ENCODE measurements at places on chromosomes 5 and 9.

DNA sequence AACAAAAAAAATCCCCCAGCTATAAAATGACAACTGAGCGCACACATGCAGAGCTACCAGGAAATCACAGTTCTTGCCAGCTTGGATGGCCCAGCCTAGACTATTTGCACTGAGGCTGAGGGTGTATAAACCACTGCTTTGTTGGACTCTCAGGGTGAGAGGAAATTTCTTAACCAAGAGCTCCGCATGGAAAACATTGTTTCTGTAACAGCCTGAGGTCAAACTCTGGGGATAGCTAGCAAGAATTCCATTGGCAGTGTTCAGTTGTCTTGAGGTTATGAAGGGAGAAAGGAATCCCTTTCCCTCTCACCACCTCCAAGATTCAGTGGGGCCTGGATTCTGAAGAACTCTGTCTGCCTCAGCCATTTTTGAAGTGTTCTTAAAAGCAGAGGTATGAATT, 360.0 kb downstream of the OSTF1 start:
- DNase-seq, result no peak

DNA sequence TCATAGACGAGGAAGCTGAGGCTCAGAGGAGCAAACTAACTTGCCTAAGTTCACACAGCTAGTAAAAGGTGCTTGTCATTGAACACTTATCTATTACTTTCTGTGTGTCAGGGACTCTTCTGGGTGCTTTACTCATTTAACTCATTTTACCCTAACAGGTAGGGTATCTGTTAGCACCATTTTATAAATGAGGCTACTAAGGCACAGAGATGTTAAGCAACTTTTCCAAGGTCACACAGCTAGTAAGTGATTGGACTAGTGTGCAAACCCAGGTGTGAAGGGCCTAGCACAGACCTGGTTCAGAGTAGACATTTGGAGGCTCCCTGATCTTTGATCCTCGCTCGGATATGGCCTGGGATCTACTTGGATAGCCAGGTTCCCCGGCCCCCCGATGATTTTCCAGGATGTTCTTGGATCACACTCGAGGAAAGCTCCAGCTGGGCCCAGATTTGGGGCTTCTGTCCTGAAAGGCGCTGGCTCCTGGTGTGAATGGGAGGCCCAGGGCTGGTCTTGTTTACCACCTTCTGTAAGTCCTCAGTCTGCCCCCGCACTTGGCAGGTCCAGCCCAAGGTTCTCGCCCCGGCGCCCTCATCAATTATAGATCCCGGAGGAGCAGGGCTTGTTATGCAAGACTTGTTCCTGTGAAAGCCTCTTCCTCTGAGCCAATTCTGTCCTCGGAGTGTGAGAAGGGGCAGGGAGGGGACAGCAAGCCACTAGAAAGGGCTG, 37.5 kb downstream of the GSN start:
- DNase-seq, result no peak

- peak; percentile 61 for DNase-seq
Observed at GRCh38 chr5:34898258-34898895, 16.9 kb downstream of the RAD1 start.

DNA sequence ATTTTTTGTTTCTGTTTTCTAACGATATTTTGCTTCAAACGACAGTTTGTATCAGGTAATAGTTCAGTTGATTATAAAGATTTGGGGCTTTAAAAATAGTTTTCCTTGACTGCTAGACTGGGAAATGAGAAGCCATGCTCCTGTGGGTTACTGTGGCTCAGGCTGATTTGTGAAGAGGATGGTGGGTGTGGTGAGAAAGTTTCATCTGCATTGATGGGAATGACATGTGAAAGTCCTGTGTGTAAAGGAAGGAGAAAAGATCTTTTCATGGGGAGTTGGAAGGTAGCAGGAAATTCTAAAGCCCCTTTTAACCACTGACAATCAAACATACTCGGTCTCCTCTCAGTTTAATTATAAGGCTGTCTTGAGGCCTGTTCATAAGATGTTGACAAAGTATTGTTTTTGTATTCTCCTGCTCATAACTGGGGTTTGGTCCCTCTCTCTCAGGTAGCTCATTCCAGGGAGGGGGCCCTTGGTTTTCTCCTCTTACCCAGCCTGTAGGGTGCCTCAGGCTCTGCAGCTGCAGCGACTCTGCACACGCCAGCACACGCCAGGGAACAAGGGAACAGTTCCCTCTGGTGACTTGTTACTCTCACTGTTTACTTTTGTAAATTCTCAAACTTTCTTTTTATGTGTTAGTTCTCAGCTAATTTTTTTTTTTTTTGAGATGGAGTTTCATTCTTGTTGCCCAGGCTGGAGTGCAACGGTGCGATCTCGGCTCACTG, 91.6 kb downstream of the CARTPT start:
- no peak for DNase-seq

DNA sequence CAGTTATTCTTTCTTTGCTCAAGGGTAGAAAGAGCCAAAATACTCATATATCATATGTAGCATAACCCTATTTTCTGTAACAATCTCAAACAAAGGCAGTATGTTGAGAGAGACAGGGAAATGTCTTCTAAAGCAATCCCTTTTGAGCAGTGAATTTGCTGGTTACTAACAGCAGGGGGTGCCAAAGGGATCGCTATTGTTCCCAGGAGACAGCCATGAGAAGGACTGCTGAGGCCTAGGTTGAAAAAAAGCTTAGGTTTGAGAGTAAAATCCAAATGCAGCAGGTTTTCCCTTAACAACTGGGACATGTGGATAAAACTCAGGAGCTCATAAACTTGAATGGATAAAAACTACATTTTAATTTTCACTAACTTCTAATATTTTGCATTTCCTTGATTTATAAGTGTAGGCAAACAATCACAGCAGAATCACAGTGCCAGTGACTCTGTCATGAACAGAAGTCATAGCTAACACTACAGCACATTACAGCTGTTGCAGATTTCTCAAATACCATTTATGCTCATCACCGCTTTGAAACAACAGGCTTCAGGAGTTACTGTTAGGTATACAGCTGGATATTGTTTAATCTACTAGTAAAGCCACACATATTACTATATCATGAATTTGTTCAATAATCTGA, 148.4 kb downstream of the MAPKAP1 start:
- peak; percentile 26 for DNase-seq

DNA sequence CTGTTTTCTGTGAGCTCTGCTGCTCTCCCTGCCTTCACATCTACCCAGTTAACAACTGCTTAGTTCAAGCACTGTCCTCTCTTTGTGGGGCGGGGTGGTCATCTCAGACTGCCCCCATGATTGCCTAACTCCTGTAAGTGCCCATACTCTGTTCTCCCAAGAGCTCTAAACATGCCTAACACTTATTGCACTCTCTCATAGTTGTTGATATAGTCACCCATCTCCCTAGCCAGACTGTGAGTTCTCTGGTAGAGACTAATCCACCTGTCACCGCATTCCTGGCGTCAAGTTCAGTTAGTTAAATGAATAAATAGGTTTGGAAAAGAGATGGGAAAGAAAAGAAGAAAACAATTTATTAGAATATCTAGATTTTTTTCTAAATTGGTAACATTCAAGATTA, 18.3 kb upstream of the MUSK start:
- no peak for DNase-seq

DNA sequence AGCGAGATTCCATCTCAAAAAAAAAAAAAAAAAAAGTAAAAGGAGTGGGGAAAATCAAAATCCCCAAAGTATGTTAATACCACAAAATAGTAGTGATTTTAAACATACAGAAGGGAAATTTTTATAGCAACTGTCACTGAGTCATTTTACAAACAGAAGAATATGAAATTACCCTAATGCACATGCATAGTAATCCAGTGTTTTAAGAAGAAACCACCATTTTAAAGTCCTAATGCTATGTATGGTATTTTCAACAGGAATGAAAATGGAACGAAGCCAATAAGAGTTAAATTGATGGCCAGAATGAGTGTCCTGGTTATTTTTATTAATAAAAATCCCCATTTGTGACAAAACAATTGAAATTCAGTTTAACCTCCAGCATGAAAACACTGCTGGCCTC, 26.7 kb upstream of the NXNL2 start:
- no peak for DNase-seq

DNA sequence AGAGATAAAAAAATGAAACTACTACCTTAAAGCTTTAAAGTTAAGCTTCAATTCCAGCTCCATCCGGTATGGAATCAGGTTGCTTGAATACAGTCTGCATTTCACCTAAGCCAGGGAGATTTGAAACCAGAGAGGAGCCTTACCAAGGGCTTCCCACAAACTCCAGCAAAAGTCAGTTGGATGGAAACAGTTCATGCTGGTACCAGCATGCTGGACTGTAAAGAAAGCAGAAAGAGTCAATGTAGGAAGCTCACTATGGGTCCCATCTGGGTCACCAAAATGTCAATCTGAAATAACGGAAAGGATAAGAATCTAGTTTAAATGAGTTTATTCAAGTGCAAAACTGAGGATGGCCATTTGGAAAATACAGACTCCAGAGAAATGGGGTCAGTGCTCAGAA, 65.3 kb downstream of the CDO1 start:
- DNase-seq, result no peak

DNA sequence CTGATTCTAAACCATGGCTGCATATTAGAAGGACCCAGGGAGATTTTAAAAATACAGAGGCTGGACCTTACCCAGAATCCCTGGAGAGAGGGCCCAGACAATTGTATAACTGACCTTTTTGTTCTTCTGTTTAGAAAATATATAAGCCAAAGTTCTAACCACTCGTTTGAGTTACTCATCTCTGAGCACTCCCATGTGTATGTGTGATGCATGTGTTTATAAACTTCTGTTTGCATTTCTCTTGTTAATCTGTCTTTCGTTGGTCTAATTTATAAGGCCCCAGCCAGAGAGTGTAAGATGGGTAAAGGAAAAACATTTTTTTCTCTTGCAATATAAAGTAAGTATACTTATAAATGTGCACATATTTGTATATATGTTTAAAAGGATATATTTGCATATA, 443.9 kb downstream of the ZNF608 start:
- no peak for DNase-seq

DNA sequence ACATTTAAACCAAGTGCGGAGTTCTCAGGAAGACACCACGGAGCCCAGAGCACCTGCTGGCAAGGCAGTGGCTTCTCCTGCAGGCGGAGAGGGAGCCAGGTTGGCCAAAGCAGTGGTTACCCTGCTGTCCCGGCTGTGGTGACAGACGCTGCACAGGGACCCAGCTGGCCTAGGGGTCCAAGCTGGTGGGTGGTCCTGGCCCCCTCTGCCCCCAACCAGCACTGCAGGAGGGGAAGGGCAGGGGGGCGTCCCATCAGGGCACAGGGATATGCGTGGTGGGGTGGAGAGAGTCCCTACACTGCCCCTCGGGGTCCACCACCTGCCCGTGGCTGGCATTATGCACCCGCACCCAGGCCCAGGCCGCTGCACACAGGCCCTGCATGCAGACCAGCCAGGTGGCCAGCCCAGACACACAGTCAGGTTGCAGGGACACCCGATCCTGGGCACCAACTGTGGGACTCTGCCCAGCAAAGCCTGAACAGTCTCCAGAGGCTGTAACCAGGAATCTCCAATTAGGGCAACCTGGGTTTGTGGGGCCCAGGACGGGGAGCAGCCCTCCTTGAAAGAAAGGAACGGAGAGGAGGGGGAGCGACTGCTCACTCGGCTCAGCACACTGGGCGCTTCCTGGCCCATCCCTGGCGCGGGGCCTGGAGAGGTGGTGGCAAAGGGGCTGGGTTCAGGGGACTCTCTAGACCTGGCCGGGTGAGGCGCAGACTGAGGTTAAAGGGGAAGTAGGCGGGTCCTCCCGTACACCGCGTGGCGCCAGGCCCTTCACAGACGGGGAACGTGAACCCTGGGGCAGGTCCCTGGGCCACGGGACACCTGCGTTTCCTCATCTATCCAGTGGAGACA, 46.3 kb downstream of the NACC2 start:
- no peak for DNase-seq

GRCh38 chr9:80410106-80410505, 838.3 kb downstream of the TLE4 start:
- DNase-seq, result no peak

- DNase-seq, result no peak
Observed at GRCh38 chr5:129958581-129958980, 54.3 kb downstream of the CHSY3 start.

- DNase-seq, result no peak
Observed at GRCh38 chr9:110626101-110626829, 42.3 kb upstream of the MUSK start.

- DNase-seq, result no peak
Observed at GRCh38 chr5:80142996-80143395, 107.8 kb downstream of the THBS4 start.

DNA sequence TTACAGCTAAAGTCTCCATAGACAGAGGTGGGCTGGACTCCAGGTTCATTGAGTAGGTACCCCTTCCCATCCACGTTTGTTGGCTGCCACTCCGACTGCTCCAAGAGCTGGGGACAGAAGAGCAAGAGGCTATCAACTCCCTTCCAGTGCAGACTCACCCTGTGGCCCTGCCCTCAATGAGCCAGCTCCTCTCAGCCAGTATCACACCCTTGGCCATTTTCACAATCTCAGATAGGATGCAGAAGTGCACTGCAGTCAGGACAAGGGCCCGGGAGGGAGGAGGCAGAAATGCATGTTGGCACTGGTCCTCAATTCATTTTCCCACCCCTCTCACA, 6.2 kb downstream of the IRF1 start:
- DNase-seq, result no peak

DNA sequence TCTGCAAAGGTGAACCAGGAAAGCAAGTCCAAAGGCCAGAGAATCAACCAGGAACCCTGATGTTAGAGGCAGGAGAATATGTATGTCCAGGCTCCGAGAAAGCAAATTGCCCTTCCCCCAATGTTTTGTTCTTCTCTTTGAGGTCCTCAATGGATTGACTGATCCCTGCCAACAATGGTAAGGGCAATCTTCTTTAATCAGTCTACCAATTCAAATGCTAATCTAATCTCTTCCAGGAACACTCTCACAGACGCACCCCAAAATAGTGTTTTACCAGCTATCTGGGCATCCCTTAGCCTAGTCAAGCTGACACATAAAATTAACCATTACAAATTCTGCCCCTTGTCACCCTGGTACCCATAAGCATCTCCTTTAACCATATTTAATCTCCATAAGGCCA, 398.0 kb downstream of the RAB3C start:
- DNase-seq, result no peak

DNA sequence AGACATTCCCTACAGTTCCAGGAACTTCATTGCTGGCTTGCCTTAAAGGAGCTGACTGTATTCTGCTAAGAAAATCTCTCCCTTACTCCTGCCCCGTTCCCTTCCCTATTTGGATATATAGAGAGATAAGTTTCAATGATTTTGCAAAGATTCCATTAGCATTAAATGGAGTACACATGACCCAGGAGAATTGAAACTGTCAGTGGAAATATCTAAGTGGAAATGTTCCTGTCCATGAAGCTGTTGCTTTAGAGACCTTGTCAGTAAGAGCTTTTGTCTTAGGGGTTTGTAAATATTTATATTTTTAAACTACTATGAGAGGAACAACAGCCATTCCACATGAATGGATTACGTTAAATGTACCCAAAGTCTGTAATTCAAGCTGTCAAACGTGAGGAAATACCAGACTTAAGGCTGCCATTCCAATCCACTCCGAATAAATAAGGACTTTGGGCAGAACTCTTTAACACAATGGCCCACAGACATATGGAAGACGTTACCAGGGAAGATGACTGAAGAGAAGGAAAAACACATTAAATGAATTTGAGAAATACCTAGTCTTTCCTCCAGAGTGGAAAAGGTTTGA, 387.1 kb upstream of the PAPPA start:
- DNase-seq, result no peak
